ENCODE measurements at places on chromosomes 7 and 10. TPM values are rescaled to one million over a fixed set of nuclear protein-coding genes. Genes with fewer than 3 reads are reported as not detected.

- H3K36me3 ChIP-seq: no peaks in the 10 kb centered on the region
- peak overlapping the region; percentile 71 for H3K27ac ChIP-seq
- H3K4me3 ChIP-seq: no peak overlapping the region
- DNase-seq: peak; percentile 87
These were observed 15.8 kb downstream of the ECHDC3 start for GRCh38 chr10:11757821-11758463.

DNA sequence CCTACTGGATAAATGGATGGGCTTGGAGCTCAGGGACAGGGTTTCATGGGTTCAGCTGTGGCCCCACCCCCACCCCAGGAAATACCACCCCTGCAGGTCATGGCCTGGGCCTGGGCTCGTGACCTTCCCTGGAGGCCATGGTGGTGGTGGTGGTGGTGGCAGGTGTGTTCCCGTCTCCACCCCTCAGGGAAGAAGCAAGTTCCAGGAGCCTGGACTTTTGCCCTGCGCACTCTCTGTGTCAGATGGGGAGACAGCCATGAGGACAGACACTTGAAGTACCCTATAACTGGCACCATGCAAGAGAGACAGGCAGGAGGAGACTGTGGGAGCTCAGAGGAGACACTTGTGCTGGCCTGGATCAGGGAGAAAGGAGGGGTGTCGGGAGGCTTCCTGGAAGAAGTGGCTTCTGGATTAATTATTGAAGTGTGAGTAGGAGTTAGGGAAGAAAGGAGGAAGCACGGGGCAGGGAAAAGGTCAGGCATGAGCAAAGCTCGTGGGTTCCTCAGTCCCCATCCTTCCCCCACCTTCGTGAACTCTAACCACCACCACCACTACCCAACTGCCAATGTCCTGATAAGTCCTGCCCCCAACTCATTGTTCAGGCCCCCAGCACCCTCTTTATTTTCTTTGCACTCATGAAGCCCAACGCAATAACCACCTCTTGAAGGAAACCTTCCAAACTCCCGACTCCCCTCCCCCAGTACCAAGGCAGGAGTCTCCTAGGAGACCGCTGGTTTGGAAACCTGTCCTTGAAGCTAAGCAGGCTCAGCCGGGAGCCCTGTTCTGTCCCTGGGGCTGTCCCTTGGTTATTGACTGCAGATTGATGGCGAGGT, 8.9 kb downstream of the SH2B2 start:
- H3K4me1 ChIP-seq: peaks cover 8% of the 10 kb centered on the region
- H3K27me3 ChIP-seq: no peaks in the 10 kb centered on the region
- no peak overlapping the region for H3K27ac ChIP-seq
- no peak for DNase-seq

DNA sequence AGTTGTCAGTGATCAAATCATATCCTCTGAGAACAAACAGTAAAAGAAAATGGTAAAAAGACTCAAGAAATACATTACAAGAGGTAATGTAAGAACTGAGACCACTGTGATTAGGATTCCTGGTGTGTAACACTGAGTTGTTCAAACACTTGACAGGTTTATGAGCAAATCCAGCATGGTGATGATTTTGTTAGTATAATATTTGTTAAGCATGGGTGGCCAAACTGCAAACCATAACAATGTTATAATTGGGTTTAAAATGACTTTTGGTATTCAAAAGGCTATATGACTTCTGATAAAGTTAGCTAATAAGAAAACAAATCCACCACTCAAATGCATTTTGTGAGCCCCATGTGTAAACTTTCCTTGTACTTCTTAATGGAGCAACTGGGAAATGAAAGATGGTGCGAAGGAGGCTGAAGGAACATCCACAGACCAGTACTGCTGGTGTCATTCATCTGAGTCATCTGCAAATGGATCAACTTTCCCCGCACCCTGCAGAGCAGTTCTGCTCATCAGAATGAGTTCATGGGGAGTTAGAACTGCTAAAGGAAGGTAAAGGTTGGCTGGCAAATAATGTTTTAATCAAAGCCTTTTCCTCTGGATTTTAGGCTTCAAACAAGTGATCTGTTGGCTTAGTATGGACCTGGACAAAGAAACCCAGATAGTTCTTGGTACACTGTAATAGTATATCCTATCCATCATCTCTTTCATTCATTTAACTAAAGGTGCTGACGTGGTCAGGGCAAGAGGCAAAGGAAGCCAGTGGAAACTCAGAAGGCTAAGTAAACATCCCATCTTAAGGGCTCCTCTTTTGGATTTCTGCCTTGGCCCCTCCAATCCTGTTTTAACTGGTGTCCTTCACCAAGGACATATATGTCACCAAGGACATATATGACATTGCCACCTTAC, 45.0 kb downstream of the AFAP1L2 start:
- no peak overlapping the region for H3K27ac ChIP-seq
- no peak overlapping the region for H3K4me3 ChIP-seq
- peaks cover 6% of the 10 kb centered on the region for H3K4me1 ChIP-seq
- peaks cover 19% of the 10 kb centered on the region for H3K27me3 ChIP-seq
- DNase-seq: no peak

Gene HOXA5
- not detected for total RNA-seq

GRCh38 chr10:101207026-101207425, 22.2 kb downstream of the LBX1 start:
- H3K27ac ChIP-seq: no peak overlapping the region
- no peak for DNase-seq
- no peaks in the 10 kb centered on the region for H3K36me3 ChIP-seq
- H3K27me3 ChIP-seq: peaks cover 44% of the 10 kb centered on the region

- H3K27me3 ChIP-seq: no peaks in the 10 kb centered on the region
- no peak for DNase-seq
These were observed 1217.8 kb upstream of the LRRTM3 start for GRCh38 chr10:65708057-65708456.

- H3K27ac ChIP-seq: no peak overlapping the region
- no peak overlapping the region for H3K4me3 ChIP-seq
- DNase-seq: no peak
- H3K36me3 ChIP-seq: no peaks in the 10 kb centered on the region
These were observed 121.1 kb downstream of the MALRD1 start for GRCh38 chr10:19169684-19170083.

GRCh38 chr7:98266840-98267239, 14.6 kb upstream of the BRI3 start:
- no peak overlapping the region for H3K27ac ChIP-seq
- H3K4me3 ChIP-seq: no peak overlapping the region
- DNase-seq: no peak
- H3K27me3 ChIP-seq: no peaks in the 10 kb centered on the region

DNA sequence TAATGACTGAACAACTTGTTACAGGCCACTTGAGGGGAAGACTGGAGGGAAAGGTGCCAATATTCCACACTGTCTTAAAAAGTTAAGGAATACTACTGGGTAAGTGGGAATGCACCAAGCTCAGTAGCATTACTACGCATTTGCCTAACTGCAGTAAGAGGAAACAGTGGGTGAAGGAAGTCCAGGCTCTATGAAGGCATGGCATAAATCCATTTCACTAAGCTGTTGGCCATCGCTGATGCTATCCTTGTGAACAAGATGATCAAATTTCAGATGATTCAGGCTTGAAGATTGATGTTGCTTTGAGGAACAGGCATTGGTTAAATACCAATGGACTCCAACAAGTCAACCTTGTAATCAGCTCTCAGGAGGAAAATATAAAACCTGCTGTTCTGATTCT, 44.2 kb upstream of the TES start:
- H3K27me3 ChIP-seq: peaks cover 16% of the 10 kb centered on the region
- H3K36me3 ChIP-seq: peaks cover 2% of the 10 kb centered on the region
- no peak for DNase-seq
- no peak overlapping the region for H3K4me3 ChIP-seq

Gene ADAP1
- 29.8 TPM for total RNA-seq

Gene FKBP9
- total RNA-seq: 0.37 TPM

Gene MAD1L1
- 72.7 TPM for total RNA-seq

DNA sequence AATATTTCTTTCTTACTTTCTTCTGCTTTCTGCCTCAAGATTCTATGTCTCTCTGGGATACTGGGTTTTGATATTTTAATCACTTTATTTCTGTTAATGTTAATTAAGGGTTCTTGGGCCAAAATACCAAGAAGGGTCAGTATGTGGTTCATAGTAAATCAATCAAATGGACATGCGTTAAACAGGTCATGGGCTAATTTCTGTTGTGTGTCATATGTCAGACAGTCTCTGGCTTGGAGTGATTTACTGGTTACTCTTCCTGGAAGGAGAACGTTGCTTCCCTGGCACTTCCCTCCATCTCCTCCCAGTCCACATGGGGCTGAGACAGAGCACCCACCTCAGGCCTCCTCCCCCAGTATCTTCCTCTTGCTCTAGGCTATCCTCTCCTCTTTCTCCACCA, 489.1 kb downstream of the SUGCT start:
- no peak overlapping the region for H3K4me3 ChIP-seq
- no peaks in the 10 kb centered on the region for H3K4me1 ChIP-seq
- DNase-seq: no peak
- peaks cover 14% of the 10 kb centered on the region for H3K27me3 ChIP-seq

Gene KIF11
- total RNA-seq: 53.7 TPM

Gene LIPF
- not detected for total RNA-seq

- peaks cover 2% of the 10 kb centered on the region for H3K4me1 ChIP-seq
- no peaks in the 10 kb centered on the region for H3K36me3 ChIP-seq
- H3K4me3 ChIP-seq: no peak overlapping the region
- H3K27me3 ChIP-seq: no peaks in the 10 kb centered on the region
- H3K27ac ChIP-seq: no peak overlapping the region
- no peak for DNase-seq
These were observed 25.5 kb upstream of the VPS41 start for GRCh38 chr7:38934536-38934935.

Gene PBLD
- total RNA-seq: 1.6 TPM

- H3K36me3 ChIP-seq: no peaks in the 10 kb centered on the region
- no peaks in the 10 kb centered on the region for H3K27me3 ChIP-seq
- no peaks in the 10 kb centered on the region for H3K4me1 ChIP-seq
- H3K4me3 ChIP-seq: no peak overlapping the region
- no peak for DNase-seq
These were observed 78.8 kb downstream of the FAM13C start for GRCh38 chr10:59283456-59284091.

Gene CALHM1
- total RNA-seq: 0.74 TPM

DNA sequence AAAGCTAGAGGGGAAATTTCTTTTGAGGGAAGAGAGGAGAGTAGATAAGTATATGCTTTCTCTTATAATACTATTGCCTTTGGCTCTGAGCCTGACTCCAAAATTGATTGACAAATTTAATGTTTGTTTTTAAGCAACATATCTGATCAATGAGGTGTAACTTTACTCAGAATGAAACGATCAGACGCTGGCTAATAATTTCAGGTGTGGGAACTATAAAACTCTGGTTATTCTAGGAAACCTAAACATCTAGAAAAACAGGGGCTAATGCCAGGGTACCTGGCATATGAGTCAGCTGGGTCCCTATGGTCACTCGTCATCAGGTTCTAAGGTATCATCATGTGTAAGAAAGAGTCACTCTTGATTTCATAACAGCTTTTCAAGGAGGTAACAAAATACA, 139.7 kb downstream of the ATE1 start:
- DNase-seq: no peak
- H3K27me3 ChIP-seq: no peaks in the 10 kb centered on the region

Gene FEZF1
- total RNA-seq: not detected

Gene HGF
- total RNA-seq: not detected

- H3K4me1 ChIP-seq: no peaks in the 10 kb centered on the region
- no peak overlapping the region for H3K4me3 ChIP-seq
- H3K27ac ChIP-seq: no peak overlapping the region
- no peaks in the 10 kb centered on the region for H3K27me3 ChIP-seq
These were observed 325.9 kb upstream of the SEMA3D start for GRCh38 chr7:85512790-85513189.

DNA sequence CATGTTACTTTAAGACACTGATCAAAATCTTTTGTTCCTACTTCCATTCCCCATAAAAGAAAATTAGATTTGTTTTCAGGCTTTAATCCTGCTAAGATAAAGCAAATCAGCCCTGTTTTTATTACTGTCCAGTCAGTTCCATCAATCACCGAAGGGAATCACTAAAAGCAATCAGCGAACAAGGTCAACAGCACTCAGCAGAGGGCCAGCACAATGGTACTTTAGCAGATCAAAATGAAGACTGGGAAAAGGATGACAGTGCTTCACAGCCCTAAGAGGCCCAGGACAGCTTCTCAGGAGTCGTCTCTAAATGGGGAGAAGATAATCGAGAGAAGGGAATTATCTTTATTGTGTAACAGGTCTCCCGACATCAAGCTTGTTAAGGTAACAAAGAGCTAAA, 32.7 kb downstream of the SEM1 start:
- H3K27me3 ChIP-seq: no peaks in the 10 kb centered on the region
- no peak overlapping the region for H3K27ac ChIP-seq
- no peak overlapping the region for H3K4me3 ChIP-seq
- no peaks in the 10 kb centered on the region for H3K4me1 ChIP-seq
- no peak for DNase-seq
- H3K36me3 ChIP-seq: peaks cover 10% of the 10 kb centered on the region

Gene ANKRD30A
- total RNA-seq: not detected

DNA sequence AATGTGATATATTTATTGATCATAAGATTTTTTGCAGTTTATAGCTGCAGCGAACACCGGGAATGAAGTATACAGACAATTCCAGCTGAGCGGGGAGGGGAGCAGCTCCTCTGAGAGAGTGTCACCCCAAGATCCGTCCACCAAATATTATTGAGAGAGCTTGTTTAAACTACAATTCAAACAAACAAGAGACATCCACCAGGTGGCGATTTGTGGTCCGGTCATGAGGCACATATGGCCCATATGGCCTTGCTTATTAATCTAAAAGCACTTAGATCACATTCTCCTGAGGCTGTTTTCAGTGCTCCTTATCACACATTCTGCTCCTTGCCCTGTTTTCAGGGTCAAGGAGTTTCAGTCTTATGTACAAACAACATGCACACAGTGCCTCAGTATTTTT, 83.1 kb downstream of the THSD7A start:
- no peak overlapping the region for H3K27ac ChIP-seq
- H3K4me3 ChIP-seq: no peak overlapping the region
- no peaks in the 10 kb centered on the region for H3K36me3 ChIP-seq
- H3K4me1 ChIP-seq: no peaks in the 10 kb centered on the region
- no peak for DNase-seq
- no peaks in the 10 kb centered on the region for H3K27me3 ChIP-seq

DNA sequence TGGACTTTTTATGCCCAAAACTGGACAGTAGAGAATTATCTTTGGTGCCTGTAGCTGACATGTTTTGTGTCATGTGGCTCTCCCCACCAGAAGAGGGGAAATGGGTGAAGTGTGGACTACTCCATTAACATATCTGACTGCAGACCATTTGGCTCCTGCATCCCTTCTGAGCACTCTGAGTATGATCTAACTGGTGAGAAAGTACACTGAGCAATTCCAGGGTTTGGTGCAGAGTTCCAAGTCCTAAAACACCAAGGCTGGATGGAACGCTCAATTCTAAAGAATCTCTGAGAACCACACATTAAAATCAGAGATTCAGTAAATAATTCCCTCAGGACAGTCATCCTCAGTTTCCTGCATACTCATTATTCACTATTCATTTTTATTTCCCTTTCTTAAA, 22.8 kb upstream of the OSBPL3 start:
- no peak for DNase-seq
- H3K4me3 ChIP-seq: no peak overlapping the region
- H3K36me3 ChIP-seq: peaks cover 4% of the 10 kb centered on the region
- H3K4me1 ChIP-seq: no peaks in the 10 kb centered on the region
- no peak overlapping the region for H3K27ac ChIP-seq

Gene AKR1D1
- not detected for total RNA-seq

Gene STEAP4
- total RNA-seq: not detected

Gene UTF1
- total RNA-seq: not detected

Gene SNCG
- total RNA-seq: not detected

Gene TET1
- total RNA-seq: 3.8 TPM

Gene NPTX2
- total RNA-seq: not detected
